ENCODE measurements at places on chromosomes 3 and 15.

DNA sequence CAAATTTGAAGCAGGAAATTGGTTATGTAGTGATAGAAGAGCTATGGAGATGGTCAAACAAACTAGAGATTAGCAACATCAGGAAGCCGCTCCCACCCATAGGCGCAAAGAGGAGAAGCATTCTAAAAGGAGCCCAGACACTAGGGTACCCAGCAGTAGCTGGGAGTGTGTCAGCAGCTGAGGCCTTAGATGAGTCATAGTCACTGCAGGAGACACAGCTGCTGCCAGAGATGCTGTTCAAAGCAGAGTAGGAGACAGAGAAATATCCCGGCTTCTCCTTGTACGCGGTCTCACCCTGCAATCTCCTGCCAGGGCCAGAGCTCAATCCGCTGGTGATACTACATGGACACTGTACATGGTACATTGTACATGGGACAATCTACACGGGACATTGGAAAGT is 61.9 kb downstream of the VGLL3 start:
- DNase-seq, result no peak

GRCh38 chr3:10361375-10361774 is 40.5 kb upstream of the SEC13 start:
- no peak for DNase-seq

DNA sequence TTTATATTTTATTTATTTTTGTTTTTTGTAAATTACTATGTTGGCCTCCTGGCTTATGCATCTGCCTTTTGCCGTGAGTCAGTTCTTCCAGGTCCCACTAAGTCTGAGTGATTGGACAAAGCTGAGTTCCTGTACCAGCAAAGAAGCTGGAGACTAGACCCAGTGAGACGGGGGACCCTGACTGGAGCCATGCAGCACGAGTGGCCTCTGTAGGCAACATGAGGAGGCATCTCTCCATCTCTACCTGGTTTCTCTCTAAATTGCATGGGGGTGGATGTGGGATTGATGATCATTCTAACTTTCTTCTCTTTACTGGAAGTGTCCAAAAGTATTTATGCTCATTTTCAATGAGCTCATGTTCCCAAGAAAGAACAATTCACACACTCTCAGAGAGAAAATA is 155.3 kb upstream of the MRPL3 start:
- no peak for DNase-seq

DNA sequence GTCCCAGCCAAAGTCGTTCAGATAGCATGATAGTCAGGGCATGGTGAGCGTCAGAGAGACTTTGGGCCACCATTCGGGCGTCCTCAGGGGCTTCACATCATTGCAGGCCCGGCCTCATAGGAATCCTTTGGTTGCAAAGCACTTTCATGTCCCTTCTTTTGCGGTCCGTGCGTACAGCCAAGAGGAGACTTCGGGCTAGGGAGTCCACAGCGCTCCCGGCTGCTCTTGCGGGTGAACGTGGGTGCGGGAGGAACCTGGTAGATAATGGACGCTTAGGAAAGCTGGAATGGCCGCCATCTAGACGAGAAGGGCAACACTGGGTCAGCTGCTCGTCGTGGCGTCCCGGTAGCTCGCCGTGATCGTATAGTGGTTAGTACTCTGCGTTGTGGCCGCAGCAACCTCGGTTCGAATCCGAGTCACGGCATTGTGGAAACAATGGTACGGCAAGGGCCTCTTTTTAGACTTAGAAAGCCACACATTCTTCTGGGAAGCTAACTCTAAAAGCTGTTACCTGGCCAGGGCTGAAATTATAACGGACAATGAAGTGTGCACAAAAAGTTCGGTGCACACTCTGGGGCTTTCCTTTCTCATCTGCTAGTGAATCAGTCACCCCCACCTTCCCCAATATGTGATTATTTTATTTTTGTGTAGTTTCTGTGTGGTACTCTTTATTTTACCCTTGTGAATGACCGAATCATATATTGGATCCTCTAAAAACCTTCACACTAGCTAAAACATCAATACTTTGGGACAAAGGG is 13.2 kb upstream of the SHF start:
- peak; percentile 88 for DNase-seq

DNA sequence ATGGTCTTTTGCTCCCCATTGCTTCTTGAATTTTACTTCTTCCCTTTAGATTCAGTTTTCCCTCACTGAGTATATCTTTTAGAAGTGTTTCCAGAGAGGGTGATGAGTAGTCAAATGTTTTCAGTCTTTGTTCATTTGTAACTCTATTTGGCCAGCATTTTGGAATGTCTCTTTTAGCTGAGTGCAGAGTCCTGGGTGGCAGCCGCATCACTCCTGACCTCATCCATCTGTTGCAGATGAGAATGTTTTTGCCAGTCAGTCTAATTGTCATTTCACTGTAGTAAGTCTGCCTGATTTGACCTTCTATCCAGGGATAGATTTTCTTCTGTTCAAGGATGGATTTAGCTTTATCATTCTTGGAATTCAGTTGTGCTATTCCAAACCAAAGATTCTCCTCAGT is 7.3 kb downstream of the SRPRB start:
- no peak for DNase-seq

DNA sequence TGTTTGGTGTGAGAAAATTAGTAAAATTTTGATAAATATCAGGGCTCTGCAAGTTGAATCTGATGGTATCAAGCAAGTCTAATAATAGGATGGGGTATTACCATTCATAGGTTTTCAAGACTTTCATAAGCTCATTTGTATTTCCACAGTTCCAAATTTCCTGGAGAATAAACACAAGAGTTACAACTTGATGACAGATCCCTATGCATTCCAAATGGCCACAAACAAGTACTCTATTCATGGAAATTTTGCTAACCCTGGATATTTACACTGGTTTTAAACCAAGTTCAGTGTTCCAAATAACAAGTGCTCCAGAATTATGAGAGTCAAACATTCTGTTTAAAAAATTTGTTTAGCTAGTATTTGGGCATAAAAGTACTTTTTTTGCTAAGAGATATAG is 75.0 kb upstream of the CNTN6 start:
- DNase-seq, result no peak

DNA sequence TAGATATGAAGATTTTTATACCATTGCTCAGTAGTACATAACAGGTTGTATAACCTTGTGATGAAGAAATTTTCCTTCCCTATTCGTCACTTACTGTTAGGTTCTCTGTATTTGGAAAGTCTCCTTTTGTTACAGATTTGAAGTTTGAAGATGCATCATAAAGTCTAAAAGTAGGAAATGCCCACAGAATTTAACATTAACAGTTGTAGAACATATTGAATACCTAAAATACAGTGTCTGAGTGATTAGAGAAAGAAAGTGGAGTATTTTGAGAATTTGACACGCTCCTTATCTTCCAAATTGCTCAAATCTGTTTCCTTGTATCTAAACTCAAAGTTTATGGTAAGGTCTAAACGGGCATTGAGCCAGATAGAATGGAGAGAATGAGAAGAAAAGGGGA is 111.3 kb downstream of the MBNL1 start:
- no peak for DNase-seq

- DNase-seq, result no peak
Observed at GRCh38 chr3:47419083-47420043, 38.5 kb downstream of the PTPN23 start.

DNA sequence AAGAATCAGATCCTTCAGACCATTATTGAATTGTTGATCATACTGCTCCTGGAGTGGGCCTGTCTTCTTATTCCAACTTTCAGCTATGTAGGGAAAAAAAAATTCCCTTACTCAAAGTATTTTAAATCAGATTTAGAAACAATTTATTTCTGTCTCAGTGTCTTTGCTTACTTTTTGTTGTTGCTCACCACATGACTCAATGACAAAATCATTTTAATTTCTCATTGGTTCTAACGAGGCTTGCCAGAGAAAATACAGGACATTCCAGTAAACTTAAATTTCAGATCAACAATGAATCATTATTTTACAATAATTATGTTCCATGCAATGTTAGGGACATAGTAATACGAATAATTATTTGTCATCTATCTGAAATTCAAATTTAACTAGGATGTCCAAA is 748.5 kb upstream of the CBLB start:
- DNase-seq, result no peak

- no peak for DNase-seq
Observed at GRCh38 chr3:141311170-141311495, 57.2 kb upstream of the ZBTB38 start.

- no peak for DNase-seq
Observed at GRCh38 chr3:148758303-148758884, 60.7 kb downstream of the AGTR1 start.

DNA sequence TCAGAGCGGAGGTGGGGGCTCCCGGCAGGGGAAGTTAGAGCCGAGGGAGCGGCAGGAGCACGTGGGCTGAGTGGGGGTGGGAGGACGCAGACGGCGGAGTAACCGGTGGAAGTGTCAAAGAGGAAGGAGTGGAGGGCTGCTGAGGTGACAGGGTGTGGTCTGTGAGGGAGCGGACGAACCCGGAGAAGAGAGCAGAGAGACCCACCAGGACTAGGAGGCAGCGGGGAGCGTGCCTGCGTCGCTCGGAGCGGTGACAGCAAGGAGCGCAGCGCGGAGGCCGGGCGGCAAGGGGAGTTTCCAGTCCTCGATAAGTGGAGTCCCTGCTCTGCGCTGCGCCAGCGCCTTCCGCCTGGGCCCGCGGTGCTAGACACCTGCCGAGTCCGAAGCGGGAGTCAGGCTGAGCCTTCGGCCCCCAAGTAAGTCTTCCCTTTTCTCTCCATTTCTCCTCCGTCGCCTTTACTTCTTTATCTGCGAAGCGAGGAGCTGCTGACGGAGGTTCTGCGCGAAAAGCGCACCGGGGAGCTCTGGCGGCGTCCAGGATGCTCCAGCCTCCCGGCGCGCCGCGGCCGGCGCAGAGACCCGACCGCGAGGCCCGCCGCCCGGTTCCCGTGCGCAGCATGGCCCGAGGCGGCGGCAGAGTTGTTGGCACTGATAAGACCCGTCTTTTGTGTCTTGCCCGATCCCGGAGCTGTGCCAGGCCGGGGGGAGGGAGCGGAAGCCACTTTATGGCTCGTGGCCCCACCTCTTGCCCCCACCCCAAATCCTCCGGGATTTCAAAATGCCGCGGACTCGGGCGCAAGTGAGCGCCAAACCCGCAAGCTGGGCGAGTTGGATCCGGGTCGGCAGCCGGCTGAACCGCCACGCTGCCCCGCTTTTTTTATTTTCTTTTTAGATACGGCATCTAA is 533.0 kb upstream of the SEMA6D start:
- DNase-seq, result no peak

DNA sequence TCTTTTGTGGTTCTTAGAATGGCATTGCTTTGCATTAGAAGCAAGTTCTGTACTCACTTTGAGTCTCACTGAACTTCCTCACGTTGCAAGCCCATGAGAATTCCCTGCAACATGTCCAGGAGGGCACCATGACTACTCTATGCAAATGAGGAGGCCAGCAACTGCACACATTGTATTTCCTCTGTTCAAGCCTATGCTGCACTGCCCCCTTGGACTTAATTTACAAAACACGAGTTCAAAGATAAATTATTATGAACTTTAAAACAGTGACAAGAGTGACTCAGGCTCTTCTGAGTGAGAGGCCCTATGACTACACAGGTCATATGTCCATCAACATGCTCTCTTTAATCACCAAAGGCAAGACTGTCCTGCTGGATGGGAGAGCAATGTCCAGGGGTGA is 484.2 kb upstream of the ATP11B start:
- DNase-seq, result no peak

DNA sequence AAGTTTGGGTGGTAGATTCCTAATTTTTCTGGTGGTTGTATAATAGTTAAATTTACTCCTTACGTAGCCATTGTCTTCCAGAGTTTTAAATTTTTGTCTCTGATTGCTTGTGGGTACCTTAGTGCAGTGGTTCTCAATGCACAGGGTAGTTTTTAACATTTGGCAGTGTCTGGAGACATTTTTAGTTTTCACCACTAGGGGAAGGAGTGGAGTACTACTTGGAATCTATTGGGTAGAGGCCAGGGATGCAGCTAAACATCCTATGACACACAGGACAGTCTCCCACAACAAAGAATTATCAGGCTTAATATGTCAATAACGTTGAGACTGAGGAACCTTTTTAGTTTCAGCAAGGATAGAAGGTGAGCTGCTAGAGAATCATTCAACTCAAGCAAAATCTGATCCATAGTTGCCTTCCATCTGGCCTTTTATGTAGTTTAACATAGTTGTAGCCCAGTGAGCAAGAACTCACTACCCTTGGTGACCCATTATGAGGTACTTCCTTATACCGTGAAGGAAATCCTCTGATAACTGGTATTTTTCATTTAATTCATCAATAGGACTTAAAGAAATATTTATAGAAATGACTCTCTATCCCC is 8.6 kb upstream of the STX19 start:
- DNase-seq, result peak; percentile 16

DNA sequence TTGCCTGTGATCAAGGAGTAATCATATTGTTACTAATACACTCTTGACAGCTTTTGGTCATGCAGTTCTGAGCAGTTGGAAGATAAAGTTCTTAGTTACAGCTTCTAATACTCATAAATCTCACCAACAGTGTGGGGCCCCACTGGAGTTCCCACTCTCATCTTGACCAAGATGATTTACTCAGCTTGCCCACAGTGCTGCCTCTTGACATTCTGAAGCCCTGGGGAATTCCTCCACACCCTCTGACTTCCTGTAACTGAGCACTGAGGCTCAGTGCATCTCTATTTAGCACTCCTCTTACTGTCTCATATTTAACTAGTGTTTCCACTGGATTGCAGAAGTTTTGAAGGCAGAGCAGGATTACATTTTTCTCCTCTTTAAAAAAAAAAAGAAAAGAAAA is 1.9 kb upstream of the ARL6IP5 start:
- DNase-seq, result peak; percentile 92

DNA sequence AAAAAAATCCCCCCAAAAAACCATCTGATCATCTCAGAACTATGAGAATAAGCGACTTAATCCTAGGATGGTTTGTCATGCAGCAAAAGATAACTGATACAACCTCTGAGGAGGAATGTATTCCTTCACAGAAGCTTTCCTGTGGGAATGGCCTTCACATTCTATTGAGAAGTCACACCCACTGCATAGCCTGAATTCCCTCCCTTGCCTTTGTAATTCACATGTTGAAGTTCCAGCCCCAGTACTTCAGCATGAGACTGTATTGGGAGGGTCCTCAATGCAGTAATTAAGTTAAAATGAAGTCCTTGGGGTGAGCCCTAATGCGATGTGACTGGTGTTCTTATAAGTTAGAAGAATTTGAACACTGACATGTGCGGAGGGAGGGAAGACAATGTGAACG is 395.2 kb downstream of the TUSC7 start:
- DNase-seq, result no peak

DNA sequence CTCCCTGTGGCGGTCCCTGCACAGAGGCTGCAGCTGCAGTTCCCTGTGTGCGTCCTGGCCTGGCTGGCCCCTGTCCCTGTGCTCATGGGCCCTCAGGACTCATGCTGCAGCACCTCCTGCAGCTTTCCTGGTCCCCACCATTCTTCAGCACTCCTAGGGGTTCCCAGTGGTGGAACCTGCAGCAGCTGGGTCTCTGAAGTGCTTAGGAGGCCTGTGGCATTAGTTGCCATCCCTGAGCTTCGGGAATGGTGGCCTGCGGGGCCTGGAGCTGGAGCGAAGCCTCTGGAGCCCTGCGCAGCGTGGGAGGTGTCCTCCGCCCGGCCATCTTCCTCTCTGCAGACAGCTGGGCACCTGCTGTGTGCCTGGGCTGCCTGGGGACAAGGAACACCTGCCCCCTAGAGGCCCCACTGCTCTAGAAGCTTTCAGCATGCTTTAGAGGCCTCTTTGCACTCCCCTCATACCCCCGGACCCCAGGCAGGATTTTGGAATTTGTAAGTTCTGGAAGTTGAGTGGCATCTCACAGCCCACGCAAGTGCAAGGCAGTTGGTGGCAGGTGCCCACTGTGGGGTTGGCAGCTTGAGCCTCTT is 13.1 kb downstream of the PLXNA1 start:
- DNase-seq, result no peak

- no peak for DNase-seq
Observed at GRCh38 chr3:31613654-31614053, 80.9 kb downstream of the STT3B start.
